Activated CD8-positive, alpha-beta memory T cell treated with anti-CD3 and anti-CD28 coated beads for 24 hours (primary cell): ENCODE measurements at places on chromosomes 1 and 21.

DNA sequence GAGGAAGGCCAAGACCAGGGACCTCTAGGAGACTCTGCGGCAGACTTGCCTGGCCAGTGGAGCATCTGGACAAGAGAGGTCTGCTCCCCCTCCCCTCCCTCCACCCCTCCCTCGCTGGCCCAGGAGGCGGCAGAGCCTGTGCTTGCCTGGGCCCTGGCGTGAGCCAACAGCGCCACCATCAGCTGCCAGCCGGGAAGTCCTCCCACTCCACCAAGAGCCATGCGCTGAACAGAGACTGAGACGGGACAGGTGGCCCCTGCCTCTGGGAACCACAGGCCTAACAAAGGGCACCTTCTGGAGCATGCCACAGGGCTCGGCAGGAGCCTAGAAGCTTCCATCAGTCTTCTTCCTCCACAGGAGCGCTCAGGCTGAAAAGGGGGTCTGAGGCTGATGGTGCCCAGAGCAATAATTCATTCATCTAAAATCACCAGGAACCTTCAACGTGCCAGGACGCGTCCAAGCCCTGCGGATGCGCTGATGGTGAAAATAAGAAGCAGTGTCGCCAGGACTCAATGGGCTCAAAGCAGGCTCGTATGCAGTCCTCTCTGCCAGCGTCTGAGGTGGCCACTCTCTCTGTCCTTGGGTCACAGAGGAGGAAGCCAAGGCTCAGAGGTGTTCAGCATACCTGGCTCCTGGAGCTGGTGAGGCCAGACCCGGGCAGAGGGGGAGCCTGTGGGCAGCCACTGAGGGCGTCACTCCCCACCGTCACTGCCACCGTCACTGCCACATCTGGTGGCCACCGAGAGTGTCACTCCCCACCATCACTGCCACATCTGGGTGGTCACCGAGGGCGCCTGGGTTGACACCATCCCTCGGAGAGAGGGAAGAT is 161.2 kb downstream of the NPHP4 start:
- DNase-seq: no peak

- DNase-seq: no peak
These were observed 16.1 kb downstream of the SIPA1L2 start for GRCh38 chr1:232613752-232614381.

- DNase-seq: no peak
These were observed 652.3 kb downstream of the PTPRC start for GRCh38 chr1:199291022-199291740.

GRCh38 chr1:212107481-212107880 is 71.9 kb downstream of the DTL start:
- no peak for DNase-seq

GRCh38 chr1:196091397-196092135 is 516.7 kb downstream of the KCNT2 start:
- DNase-seq: no peak

DNA sequence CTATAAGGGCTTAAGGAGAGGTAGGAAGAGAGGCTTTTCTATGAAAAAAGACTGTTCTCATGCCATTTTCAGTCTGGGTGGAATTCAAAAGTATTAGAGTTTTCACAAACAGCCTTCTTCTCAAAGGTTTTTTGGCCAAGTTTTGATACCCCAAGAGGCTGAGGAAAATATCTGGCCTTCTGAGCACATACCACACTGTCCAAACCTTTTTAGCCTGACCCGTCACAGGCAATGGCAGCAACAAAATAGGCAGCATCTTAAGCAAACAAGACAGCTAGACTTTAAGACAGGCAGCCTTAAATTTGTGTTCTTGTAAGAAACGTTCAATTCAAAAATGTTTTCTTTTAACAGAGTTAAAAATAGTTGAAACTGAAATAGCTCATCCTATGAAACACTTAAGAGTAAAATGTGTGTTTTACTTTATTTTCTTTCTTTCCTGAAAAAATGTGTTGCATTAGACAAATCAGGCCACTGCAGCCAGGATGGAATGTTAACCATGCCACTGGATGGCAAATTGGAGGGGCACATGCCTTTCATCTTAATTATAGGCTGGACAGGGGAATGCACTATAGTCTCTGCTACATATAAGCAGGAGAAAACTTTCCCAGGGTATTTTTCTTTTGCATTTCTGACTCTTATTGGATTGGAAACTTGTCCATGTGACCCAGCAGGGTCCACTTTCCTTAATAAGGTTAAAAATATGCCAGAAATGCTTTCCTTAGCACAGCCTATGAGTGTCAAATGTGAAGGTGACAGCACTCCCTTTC is 315.0 kb downstream of the TGFB2 start:
- no peak for DNase-seq

DNA sequence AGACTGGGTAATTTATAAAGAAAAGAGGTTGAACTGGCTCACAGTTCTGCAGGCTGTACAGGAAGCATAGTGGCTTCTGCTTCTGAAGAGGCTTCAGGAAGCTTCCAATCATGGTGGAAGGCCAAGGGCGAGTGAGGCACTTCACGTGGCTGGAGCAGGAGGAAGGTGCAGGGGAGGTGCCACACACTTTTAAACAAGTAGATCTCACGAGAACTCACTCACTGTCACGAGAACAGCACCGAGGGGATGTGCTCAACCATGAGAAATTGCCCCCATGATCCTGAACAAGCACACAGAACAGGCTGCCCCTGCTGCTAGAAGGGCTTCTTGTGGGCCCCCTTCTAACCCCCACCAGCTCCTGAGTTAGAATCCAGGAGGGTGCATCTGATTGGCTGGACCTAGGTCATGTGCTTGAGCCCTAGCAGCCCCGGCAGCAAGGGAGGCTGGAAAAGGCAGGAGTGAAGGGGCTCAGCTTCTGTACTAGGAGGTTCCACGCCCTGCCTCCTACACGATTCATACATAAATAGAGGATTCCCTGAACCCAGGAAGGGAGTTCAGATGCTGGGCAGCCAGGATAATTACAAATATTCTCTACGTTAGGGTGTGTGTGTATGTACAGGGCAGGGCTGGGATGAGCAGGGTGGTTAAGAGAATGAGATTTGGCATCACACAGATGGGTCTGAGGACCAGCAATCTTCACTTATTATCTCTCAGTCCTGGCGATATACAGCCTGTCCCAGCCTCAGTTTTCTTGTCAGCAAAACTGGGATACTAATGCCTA is 72.8 kb upstream of the ATP5PO start:
- no peak for DNase-seq

DNA sequence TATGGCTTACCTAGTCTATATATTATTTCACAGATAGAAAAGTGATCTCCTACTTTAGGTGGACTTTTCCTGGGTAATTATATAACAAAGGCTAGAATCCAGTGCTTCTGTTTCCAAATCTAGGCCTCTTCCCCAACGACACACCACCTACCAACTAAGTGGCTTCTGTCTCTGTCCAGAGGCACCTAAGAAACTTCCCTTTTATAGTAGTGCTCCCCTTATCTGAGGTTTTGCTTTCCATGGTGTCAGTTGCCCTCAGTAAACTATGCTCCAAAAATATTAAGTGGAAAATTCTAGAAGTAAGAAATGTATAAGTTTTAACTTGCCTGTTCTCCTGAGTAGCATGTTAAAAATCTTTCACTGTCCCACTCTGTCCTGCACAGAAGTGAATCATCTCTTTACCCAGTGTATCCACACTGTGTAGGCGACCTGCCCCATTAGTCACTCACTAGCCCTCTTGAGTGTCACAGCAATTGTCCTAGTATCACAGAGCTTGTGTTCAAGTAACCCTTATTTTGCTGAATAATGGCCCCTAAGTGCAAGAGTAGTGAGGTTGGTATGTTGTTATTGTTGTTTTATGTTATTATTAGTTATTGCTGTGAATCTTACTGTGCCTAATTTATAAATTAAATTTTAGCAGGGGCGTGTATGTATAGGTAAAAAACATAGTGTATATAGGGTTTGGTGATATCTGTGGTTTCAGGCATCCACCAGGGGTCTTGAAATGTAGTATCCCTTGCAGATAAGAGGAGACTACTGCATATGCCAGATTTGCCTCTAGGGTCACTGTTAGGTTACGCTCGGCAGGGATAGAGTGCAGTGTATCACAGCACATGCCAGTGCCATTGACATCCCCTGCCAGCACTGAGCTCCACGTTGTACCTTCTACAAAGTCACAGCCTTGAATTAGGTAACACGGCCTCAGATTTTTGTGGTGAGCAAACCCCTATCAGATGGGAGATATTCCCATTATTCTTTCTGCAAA is 14.7 kb upstream of the CD53 start:
- no peak for DNase-seq

DNA sequence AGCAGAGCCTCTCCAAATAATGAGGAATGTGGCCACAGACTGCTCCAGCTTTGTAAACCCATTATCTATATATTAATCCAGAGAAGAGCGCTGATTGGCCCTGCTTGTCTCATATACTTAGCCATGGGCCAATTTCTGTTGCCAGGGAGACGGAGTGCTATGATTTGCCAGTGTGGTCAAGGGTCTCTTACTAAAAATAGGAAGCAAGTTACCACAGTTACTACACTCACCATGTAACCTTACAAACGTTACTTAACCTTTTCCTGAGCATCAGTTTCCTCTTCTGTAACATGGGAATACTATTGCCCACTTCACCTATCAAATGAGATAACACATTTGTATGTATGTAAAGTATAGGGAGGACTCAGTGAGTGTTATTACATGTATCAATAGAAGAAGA is 7.7 kb upstream of the S100A2 start:
- no peak for DNase-seq

- DNase-seq: no peak
These were observed 7.5 kb downstream of the PUM1 start for GRCh38 chr1:31058012-31058411.

GRCh38 chr1:119475866-119476439 is 31.1 kb upstream of the HSD3B1 start:
- DNase-seq: no peak

DNA sequence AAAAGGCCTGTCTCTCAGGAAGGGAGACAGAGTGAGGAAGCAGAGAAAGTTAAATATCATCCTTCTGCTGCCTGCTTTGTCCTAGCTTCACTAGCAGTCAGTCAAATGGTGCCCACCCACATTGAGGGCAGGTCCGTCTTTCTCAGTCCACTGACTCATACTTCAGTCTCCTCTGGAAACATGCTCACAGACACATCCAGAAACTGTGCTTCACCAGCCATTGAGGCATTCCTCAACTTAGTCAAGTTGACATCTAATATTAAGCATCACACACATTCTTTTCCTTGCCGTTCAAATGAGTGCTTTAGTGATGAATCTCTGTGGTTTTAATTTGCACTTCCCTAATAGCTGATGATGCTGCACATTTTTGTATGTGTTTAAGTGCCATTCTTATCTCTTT is 777.8 kb upstream of the PRMT6 start:
- DNase-seq: no peak

DNA sequence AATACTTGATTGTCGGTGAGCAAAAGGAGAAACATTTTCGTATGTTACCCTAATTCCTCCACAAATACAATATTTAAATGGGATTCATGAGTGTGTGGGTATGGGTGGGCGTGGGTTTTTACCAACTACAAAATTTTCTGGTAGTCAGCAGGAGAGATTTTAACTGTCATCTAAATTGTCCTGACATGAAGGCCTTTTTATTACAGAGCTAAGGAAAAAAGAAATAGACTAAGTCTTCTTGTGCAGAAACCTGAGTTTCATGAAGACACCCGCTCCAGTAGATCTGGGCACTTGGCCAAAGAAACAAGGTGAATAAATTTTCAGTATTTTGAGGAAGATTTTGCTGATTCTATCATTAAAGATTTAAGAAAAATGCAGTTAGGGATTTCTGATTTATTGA is 752 bp downstream of the RGS18 start:
- no peak for DNase-seq
